Fibroblast of lung (primary cell): ENCODE measurements at places on chromosomes 12 and 14.

DNA sequence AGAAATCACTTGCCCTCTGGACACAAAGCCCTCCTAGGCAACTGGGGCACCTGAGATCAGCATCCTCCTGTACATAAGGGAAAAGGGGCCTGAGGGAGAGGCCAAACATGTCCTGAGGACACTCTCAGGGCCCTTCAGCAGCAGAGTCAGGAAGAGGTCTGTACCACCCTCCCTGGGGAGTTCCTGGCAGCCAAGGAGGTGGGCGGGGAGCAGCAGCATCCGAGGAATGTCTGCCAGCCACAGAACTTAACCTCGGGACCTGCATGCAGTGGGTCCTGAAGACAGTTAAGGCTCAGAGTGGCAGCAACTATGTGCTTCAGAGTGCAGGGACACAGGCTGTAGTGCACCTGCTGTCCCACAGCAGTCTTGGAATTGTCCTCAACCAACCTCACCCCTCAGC lies 62.1 kb downstream of the SPTB start:
- H3K27me3 ChIP-seq = peaks cover 32% of the 10 kb centered on the region
- H3K4me3 ChIP-seq = no peak overlapping the region
- H3K27ac ChIP-seq = no peak overlapping the region
- H3K4me1 ChIP-seq = no peaks in the 10 kb centered on the region

DNA sequence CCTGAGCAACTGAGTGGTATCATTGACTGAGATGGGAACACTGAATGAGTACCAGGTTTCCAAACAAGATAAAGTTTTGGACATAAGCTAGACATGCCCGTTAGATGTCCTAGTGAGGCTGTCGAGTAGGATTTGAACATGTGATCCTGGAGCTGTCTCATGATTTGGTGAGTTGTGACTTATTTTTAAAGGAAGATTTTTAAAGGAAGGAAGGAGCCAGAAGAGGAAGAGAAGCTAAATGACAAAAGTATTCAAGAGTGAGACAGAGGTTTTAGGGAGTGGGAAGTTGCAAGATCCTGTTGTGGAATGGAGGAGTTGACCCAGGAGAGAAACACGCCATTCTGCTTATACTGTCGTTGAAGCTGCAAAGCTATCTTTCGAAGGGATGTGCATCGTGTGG lies 82.1 kb downstream of the SAMD4A start:
- peaks cover 34% of the 10 kb centered on the region for H3K4me1 ChIP-seq
- DNase-seq = no peak
- H3K36me3 ChIP-seq = no peaks in the 10 kb centered on the region
- no peaks in the 10 kb centered on the region for H3K27me3 ChIP-seq
- H3K4me3 ChIP-seq = no peak overlapping the region

DNA sequence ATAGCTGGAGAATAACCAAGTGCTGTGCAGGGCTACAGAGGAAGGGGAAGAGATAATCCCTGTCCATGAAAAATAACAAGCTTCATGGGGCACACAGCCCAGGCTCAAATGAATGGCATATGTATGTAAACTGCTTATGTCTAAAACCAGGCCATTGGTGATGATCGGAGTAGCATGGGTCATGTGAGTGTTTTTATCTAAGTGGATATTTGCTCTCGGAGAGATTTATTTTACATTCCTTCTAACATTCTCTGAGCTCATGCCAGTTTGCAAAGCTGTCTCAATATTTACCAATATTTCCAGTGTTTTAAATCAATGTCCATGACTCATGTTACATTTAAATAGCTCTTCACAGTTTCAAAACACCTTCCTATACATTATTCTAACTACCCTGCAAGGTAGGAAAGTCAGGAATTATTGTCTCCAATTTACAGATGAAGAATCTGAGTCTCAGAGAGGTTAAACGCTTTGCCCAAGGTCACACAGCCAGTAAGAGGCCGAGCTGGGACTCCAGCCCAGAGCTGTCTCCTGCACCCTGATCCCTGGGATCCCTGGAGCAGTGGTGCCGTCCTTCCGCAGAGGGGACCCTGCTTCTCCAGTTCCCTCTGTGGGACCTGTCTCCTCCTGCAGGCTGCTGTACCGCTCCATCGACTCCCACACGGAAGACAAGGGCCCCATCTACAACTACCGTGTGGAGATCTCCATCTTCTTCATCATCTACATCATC lies 186.7 kb upstream of the FKBP4 start:
- no peaks in the 10 kb centered on the region for H3K27me3 ChIP-seq
- no peak overlapping the region for H3K27ac ChIP-seq
- H3K4me3 ChIP-seq = no peak overlapping the region

DNA sequence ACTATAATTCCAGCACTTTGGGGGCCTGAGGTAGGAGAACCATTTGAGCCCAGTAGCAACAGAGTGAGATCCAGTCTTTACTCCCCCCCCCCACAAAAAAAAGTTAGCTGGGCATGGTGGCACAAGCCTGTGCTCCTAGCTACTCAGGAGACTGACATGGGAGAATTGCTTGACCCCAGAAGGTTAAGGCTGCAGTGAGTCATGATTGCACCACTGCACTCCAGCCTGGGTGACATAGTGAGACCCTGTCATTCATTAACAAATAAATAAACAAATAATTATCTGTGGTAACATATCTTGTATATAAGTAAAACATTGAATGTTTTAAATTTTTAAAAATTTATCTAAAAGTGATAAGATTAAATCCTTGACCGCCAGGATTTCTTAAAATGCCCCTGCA lies 4.8 kb downstream of the ENTPD5 start:
- peak; percentile 21 for DNase-seq
- no peak overlapping the region for H3K4me3 ChIP-seq
- no peak overlapping the region for H3K27ac ChIP-seq
- H3K27me3 ChIP-seq = no peaks in the 10 kb centered on the region
- no peaks in the 10 kb centered on the region for H3K36me3 ChIP-seq

DNA sequence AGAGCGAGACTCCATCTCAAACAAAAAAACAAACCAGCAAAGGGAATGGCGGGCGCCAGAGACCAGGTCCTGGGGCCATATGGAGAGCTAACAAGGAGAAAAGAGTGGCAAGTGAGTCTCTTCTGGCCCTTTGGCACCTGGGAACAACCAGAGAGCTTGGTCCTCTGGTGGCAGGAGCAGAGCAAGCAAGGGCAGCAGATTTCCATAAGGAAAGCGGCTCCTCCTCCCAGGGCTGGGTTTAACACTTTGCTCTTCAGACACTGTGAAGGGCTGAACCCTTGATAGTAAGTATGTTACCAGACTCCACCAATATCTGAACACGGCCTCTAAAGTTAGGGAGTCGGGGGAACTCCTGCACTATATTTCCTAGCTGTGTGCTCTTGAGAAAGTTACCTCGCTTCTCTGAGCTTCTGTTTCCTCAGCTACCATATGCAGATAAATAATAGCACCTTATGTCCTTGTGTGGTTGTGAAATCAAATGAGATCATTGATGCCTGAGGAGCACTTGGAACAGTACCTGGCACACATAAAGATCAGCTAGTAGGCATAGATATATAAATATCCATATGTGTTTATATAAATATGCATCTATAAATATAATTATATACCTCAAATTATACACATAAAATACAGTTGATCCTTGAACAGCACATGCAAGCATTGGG lies 33.4 kb upstream of the PLEKHG6 start:
- H3K27me3 ChIP-seq = peaks cover 3% of the 10 kb centered on the region
- H3K4me3 ChIP-seq = no peak overlapping the region
- no peak for DNase-seq
- H3K4me1 ChIP-seq = peaks cover 22% of the 10 kb centered on the region
- no peak overlapping the region for H3K27ac ChIP-seq
